ENCODE measurements at places on chromosomes 11 and 22.

DNA sequence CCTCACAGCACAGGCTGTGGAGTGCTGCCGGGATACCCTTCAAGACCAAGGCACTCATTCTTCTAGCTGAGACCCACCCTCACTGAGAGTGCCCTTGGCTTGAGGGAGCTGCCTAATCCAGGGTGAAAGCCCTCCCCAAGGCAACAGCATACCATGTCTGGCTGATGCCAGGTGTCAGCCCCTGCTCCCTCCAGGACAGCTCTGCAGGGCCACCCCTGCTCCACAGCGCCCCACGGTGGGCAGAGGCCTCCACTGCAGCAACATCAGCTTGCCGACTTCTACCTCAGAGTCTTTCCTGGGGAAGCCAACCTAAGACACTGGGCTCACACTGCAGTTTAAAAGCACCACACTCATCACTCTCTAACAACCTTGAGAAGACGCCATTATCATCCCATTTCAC is 29.0 kb downstream of the TTLL1 start:
- peak; percentile 74 for DNase-seq

GRCh38 chr11:46979358-46979757 is 42.8 kb downstream of the CSTPP1 start:
- DNase-seq = no peak

- DNase-seq = no peak
These were observed 43.4 kb downstream of the PKNOX2 start for GRCh38 chr11:125207866-125208425.

DNA sequence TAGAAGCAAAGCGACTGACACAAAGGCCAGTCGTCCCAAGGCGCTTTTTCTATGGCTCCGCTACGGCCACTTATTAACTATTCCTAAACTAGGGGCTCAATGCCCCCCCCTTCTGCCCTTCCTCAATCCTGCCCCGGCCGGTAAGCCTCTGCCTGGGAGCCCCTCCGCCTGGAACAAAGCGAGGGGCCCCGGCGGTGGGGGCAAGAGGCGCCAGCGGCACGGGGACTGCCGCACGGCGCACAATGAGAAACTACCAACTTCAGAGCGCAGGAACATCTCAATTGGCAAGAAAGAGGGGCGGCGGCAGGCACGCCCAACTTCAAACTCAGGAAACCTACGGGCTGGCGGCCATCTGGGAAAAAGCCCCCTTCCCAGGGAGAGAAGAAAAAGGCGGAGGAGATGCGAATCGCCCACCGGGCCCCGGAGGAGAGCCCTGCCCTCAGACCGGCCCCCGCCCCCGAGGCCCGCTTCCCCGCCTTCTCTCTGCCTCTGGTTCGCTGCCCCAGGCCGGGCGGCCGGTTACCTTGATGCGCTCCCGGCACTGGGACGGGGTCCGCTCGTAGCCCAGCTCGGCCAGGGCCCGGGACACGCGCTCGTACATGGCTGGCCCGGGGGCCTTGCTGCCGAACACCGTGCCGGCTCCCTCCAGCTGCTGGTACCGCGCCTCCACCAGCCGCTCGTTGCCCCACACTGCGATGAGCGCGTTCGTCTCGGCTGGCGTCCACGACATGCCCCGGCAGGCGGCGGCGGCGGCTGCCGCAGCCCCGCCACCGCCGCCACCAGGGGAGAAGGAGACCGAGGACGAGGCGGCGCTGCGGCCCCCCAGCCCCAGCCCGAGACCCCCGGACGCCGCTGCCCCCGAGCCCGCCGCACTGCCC is 619 bp downstream of the MSANTD2 start:
- peak; percentile 59 for DNase-seq
